ENCODE measurements at places on chromosomes 1 and 21.

DNA sequence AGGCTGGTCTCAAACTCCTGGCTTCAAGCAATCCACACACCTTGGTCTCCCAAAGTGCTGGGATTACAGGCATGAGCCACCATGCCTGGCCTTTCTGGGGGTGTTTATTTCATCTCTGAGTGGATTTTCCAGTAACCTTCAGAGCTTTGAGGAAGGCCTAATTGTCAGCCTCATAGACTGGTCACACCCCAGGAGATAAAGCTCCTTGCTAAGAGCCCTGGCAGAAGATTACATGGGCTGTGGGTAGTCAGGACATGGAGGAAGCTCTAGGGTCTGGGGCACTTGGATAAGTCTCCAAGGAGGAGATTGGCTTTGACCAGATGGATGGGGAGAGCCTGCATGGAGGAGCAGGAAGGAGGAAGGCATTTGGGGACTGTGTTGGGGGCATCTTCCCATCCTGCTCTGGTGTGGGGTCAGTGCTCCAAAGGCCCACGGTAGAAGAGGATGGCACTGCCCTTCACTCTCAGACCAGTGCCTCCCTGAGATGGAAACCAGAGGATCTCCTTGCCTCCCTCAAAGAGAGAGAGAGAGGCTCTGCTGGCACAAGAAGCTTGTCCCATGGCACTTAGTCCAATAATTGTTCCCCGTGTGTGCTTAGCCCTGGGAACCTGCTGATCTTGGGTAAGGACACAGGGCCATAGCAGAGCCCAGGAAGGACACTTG lies 14.7 kb upstream of the GSTM4 start:
- DNase-seq, result no peak

- DNase-seq, result no peak
These were observed 60.8 kb downstream of the NDUFS5 start for GRCh38 chr1:39086865-39087409.

GRCh38 chr1:31041529-31041928 lies 24.0 kb downstream of the PUM1 start:
- DNase-seq, result no peak

DNA sequence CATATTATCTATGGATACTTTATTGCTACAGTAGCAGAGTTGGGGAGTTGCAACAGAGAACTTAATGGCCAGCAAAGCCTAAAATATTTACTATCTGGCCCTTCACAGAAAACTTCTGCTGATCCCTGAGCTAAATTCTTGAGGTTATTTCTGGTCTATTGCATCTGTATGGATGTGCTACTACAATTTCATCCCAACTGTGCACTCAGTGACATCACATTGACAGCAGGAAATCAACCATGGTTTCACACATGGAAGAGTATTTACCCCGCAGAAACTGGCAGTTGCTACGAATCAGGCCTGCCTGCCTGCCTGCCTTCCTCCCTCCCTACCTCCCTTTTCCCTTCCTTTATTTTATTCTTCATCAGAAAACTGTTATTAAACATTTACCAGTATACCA lies 12.1 kb downstream of the CLCA2 start:
- DNase-seq, result no peak

DNA sequence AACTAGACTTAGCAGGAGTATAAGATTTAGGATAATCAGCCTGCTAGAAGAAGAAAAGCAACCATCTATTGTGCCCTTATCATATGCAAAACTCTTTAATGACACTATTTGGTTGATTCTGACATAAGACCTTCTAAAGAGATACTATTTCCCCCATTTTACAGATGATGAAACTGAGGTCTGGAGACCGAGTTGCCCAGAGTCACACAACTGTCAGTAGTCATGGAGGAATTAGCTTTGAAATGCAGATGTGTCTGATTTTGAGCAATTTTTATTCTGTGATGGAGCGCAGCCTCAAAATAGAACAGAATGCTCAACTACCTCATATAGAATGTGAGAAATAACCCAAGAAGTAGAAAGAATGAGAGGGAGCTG lies 69.0 kb downstream of the CD58 start:
- DNase-seq, result no peak

GRCh38 chr1:192158181-192158580 lies at the start of gene RGS18:
Gene RGS18 (plus strand): TSS chr1:192158462. CDS start chr1:192158638, 176 bp downstream.
- DNase-seq, result no peak

DNA sequence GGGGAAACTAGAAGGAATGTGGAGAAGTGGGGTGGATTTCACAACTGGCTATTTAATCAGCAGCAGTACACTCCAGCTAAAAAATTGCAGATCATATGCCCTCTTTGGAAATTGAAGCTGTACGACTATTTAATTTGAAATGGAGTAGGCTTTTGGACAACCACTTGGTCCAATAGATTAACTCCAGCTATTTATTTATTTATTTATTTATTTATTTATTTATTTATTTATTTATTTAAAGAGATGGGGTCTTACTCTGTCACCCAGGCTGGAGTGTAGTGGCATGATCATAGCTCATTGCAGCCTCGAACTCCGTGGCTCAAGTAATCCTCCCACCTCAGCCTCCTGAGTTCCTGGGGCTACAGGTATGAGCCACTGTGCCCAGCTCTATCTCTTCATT lies 312.3 kb downstream of the KCNH1 start:
- DNase-seq, result no peak

- no peak for DNase-seq
These were observed 9.6 kb downstream of the CAMK2N1 start for GRCh38 chr1:20476265-20477038.

DNA sequence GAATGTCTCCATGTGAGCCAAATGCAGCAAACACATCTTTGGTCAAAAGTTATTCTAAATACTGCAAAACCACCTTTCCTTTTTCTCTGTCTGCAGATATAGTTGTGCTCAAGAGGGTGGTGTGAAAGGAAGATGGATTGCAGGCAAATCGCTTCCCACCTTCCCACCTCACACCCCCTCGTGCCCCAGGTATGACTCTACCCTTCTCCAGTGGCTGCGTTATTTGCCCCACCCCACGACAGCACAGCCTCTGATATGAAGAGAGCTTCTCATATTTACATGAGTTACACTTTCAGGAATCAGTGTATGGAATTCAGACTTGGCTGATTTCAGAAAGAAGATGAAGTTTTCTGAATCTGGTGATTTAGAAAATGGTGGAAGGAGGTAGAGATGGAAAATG lies 5.8 kb downstream of the TRIM58 start:
- no peak for DNase-seq

- no peak for DNase-seq
These were observed 43.4 kb downstream of the ZBTB40 start for GRCh38 chr1:22494943-22495579.

DNA sequence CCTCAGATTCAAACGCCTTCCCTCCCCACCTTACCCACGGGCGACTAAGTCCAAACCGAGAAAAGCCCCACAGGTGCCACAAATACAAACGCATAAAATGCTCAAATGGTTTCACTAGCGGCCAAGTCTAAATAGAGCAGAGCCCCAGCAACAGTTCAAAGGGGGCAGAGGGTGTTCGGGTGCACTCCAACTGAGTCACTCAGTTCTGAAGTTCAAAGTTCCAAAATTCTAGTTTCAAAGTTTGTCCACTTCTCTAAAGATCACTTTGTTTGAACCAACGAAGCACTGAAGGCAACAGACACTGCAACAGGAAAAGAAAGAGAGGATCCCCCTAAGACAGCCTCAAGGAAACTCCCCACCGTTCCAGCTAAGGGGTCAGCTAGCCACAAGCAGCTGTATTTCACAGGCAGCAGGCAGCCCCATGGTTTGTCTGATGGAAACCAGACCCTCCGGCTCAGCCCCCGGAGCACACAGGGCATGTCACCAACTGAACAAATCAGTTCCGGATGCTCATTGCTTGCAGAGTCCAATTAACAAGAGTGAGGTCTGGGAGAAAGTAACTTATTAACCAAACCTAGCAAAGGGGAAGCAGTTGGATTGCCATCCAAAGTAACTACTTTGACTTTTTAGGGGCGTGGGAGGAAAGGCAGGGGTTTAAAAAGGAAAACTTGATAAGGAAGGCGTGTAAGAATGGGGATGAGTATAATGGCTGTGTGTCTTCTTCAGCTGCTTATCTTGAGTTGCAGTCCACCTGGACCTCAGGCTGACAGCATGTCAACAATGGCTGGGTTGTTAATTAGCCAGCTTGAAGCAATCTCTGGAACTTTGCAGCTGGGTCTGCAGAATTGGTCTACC lies 1423.9 kb upstream of the PRMT6 start:
- no peak for DNase-seq

DNA sequence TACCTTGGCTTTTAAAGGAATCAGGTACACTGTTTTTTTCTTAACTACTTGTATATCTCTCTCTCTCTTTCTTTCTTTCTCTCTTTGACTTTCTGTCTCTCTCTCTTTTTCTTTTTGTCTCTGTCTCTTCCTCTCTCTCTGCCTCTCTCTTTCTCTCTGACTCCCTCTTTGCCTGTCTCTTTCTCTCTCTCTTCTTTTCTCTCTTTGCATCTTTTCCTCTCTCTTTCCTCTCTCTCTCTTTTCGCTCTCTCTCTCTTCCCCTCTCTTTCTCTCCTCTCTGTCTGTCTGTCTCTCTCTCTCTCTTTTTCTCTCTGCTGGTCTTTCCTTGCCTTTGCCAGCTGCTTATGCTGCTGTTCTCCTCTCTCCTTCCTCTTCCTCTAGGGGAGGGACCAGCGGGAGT lies 143.2 kb downstream of the TRIM33 start:
- no peak for DNase-seq

GRCh38 chr1:76835203-76835602 lies 32.1 kb upstream of the ST6GALNAC5 start:
- DNase-seq, result no peak

- DNase-seq, result no peak
These were observed 181.4 kb downstream of the ZP4 start for GRCh38 chr1:237709355-237709754.

- DNase-seq, result no peak
These were observed 24.0 kb downstream of the PLCH2 start for GRCh38 chr1:2499986-2500596.

DNA sequence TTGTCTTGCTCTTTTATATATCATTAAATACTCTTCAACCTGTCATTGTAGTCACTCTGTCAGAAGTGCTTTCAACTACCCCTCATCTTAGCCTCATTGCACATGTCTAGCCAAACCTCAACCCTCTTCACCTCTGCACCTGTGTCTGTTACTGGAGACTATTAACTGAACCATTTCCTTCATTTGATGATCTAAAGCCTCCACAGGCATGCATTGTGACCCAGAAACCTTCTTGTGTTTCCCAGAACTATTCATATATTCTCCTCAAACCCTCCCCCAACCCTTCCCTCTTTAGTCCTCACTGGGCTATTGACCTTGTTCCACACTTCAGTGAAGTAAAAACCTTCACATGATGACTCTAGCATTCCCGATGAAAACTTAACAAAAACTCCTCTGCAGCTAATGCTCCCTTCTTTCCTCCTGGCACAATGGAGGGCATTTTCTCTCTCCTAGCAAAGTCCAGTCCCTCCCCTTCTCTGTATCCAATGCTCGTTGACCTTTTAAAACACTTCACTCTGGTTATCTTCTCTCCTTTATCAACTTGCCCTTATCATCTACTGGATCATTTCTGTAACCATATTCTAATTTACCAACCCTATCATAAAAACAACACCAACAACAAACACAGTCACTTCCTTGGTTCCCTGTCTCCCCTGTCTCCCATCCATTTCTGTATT lies 86.1 kb downstream of the BACH1 start:
- DNase-seq, result no peak

DNA sequence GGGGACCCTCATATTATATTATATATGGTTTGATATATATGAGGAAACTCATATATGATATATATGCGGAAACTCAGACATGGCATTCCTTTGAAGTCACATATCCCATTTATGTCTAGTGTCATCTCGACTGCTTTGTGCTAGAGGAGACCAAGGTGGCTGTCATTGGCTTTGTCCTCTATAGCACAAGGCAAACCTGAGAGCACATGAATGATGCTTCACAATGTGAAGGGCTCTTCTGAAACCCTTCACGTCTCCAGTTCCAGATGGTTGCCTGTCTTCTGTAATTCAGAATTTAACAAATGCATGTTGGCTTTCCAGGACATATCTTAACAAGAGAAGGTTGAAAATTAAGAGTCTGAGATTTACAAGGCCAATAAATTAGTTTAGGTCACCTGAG lies 303.6 kb downstream of the BARHL2 start:
- no peak for DNase-seq

DNA sequence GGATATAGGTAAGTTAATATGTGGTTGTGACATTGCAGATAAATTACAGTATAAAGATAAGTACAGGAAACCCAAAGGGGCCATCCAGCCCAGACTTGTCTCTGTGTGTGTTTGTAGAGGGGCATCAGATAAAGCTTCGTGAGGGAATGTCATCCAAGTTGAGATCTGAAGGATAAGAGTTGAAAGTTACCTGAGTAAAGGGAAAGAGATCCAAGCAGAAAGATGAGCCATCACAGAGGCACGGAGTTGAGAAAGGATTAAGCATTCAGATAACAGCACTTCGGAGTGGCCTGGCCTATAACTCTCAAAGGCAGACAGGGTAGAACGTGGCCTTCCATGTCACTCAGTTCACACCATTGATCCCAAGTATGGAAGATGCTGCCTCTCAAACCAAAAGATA lies 749.1 kb downstream of the ADGRL2 start:
- no peak for DNase-seq

- no peak for DNase-seq
These were observed 45.3 kb downstream of the DIP2A start for GRCh38 chr21:46503922-46504550.

DNA sequence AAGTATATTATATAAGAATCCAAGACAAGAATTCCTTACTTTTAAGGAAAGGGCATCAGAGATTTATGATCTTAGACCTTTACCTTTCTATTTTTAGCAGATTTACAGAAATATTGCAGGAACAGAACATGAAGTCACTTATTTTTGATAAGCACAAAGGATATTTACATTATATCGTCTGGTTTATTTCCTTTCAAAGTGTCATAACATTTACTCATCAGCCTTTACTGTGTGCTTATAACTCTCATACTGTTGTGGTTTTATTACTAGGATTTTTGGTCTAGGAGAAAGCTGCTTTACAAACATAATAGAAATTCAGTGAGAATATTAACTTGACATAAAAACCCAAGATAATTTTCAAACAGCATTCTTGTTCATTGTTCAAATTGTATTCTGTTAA lies 47.6 kb downstream of the APP start:
- no peak for DNase-seq

DNA sequence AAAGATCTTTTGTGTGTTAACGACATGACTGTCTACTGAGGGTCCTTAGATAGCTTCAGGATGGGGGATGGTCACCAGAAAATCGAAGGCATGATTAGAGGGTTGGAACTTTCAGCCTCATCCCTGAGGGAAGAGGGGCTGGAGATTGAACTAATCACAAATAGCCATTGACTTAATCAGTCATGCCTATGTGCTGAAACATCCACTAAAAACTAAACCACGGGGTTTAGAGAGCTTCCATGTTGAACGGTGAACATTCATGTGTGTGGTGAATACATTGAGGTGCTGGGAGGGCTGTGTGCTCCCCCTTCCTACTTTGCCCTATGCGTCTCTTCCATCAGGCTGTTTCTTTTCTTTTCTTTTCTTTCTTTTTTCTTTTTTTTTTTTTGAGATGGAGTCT lies 17.0 kb downstream of the RBP7 start:
- no peak for DNase-seq

GRCh38 chr1:183310753-183311479 lies 107.3 kb downstream of the NMNAT2 start:
- DNase-seq, result no peak

GRCh38 chr1:240295811-240296210 lies 204.1 kb downstream of the FMN2 start:
- no peak for DNase-seq

GRCh38 chr1:222288053-222288452 lies 259.9 kb downstream of the HHIPL2 start:
- no peak for DNase-seq
